Midbrain (tissue), 1 donor: ENCODE measurements at places on chromosomes 2 and 18.

DNA sequence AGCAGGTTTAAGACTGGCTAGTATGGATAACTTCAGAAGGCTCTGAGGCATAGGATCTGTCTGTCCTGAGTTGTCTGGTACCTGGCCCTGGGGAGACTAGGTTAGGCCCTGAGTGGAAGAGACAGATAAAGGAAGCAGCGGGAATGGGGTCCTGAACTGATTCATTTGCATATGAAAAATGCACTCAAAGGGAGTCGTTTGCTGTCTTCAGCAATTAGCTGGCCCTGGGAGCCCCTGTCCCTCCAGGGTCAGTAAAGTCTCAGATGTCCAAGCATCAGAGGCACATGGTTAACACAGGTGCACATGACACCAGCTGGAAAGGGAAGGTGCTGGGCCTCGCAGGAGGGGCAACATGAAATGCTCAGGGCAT, 172.4 kb downstream of the ACOXL start:
- DNase-seq, result no peak

DNA sequence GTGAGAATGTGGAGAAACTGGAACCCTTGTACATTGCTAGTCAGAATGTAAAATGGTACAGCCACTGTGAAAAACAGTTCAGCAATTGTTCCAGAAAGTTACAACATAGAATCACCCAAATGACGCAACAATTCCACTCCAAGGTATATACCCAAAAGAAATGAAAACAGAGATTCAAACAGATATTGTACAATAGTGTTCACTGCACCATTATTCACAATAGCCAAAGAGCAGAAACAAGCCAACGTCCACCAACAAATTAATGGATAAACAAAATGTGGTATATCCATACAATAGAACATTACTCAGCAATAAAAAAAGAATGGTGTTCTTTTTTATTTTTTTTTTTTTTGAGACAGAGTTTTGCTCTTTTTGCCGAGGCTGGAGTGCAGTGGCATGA, 10.9 kb downstream of the CLASP1 start:
- no peak for DNase-seq

DNA sequence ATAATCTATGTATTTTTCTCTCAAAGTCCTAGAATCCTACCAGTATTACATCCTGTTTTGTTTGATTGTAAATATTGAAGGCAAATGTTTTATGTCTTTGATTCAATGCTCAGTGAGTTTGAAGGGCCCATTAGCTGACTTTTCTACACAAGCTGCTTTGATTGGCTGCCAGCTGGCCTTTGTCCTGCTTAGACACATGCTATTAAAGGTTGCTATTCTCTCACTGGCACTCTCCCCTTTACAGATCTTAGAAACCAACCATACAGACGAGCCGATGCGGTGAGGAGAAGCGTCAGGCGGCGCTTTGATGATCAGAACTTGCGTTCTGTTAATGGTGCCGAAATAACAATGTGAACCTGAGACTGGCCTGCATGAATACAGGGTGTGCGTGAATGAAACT, 69.7 kb downstream of the PRPF40A start:
- peak; percentile 29 for DNase-seq

- no peak for DNase-seq
Measured at GRCh38 chr2:112174383-112174782, 36.2 kb downstream of the FBLN7 start.

- no peak for DNase-seq
Measured at GRCh38 chr18:63099091-63099840, 220.3 kb downstream of the BCL2 start.

DNA sequence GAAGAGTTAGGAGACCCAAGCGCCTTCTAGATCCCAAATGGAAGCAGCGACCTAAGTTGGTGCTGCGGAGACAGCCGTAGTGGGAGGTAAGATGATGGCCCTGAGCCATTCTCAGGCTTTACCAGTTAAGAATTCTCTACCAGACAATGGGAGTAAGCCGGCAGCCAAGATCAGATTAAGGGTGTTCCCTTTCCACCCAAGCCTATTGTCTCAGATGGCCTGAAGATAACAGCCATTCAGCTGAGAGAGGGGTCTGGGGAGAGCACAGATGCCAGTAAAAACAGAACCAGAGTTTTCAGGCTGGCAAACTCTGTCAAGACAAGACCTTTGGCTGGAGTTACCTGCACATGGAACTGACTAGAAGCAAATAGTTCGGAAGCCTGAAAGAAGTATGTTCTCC, 191.7 kb upstream of the HAAO start:
- DNase-seq, result no peak

DNA sequence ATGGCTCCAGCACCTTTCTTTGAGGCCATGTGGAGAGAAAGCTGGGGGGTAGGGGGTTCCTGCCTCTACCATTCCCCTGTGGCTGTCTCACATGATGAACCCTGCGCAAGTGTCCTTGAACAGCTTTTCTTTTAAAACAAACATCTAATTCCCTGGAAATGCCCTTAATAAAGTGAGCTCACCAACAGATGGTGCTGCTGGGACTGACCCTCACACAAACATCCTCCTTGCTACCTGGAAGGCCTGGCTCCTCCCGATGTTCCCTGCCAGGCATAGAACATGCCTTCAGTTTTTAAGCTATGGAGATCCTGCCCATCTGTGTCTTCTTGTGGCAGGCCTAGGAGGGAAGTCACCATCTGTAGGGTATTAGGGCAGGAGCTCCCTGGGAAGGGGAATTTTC, 60.7 kb upstream of the GATA6 start:
- DNase-seq, result no peak

DNA sequence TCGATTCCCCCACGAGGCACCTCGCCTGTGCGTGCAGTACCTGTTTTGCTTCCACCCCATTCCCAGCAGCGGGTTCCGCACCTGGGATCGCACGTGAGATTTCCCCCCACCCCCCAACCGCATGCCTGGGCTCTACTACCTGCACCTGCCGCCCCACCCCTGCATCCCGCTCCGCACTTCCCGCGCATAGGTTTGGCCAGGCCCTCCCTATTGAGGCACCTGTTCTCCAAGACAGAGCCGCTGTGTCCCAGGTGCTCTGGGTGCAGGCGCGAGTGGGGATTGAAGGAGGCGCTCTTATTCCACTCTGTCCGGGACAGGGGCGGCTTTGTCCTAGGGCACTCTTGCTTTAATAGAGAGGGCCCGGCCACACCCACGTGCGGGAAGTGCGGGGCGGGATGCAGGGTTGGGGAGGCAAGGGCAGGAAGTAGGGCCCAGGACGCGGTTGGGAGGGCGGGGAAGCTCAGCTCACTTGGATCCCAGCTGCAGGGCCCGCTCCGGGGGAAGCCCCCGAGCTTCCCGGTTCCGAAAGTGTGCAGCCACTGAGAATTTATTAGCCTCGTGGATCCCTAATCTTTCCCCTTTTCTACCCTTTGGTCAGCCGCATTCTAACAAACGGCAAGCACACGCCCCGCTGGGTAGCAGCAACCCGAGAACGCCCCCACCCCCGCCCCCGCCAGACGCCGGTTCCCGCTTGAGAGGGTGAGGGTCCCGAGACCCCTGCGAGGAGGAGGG, 670 bp upstream of the MOCOS start:
- no peak for DNase-seq
